ENCODE measurements at places on chromosomes 2 and 18.

GRCh38 chr2:88808652-88809051, 117.2 kb downstream of the RPIA start:
- DNase-seq = no peak

DNA sequence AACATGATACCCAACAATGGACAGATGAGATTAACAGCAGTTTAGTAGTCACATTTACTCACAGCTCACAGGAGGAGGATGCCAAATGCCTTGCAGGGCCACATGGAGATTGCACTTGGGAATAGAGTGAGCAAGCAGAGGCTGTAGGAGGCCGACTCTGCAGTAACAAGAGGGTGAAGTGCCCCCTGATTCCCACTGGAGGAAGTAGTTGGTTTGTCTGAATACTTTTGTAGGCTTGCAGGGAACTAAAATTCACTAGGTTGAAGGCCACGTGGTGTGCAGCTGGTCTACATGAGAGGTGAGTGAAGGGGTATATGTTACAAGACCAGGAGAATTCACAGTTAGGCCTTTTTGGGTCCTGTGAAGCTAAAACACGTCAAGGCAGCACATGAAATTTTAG, 419.3 kb upstream of the TNP1 start:
- no peak for DNase-seq

GRCh38 chr2:104049981-104050380, 803.9 kb upstream of the POU3F3 start:
- DNase-seq = no peak

GRCh38 chr2:238107525-238108422, 7.6 kb downstream of the ESPNL start:
- DNase-seq = no peak

DNA sequence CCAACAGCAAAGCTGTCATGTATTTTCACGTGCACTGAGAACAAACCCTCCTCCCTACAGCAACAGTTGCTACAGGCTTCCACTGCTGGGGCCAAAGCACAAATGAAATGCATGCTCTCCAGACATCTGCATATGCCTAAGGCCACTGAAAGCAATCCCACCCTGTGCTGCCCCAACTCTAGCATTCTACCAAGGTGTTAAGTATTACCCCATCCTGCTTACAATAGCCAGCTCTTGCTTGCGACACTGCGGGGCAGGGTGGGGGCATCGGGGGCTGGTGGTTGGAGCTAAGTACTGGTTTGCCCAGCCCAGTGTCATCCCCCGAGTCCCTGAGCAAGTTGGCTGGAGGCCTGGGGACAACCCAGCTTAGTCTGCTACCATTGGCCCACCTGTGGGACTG, 742.5 kb downstream of the TDRD15 start:
- DNase-seq = no peak

GRCh38 chr2:7719876-7720275, 802.7 kb downstream of the RNF144A start:
- DNase-seq = no peak

GRCh38 chr2:121455446-121455845, 75.2 kb upstream of the RNU4ATAC start:
- no peak for DNase-seq

GRCh38 chr2:126050991-126051736, 604.8 kb upstream of the GYPC start:
- DNase-seq = no peak

DNA sequence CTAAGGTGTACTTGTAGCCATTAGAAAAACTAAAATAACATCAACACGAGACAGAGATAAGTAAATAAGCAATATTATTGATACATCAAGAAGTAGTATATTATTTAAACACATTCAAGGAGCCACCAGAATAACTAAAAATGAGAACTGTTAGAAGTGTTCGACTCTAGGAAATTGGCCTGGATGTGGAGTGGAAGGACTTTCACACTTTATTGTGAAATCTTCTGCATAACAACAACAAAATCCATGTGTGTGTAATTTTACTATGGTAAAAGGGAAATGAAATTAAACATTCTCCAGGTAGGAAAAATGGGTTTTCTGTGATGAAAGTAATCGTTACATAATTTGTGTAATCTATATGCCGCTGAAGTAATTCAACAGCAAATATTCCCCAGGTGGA, 96.3 kb upstream of the RNF152 start:
- DNase-seq = no peak

- DNase-seq = no peak
Observed at GRCh38 chr2:82857967-82858366, 1601.1 kb downstream of the SUCLG1 start.

DNA sequence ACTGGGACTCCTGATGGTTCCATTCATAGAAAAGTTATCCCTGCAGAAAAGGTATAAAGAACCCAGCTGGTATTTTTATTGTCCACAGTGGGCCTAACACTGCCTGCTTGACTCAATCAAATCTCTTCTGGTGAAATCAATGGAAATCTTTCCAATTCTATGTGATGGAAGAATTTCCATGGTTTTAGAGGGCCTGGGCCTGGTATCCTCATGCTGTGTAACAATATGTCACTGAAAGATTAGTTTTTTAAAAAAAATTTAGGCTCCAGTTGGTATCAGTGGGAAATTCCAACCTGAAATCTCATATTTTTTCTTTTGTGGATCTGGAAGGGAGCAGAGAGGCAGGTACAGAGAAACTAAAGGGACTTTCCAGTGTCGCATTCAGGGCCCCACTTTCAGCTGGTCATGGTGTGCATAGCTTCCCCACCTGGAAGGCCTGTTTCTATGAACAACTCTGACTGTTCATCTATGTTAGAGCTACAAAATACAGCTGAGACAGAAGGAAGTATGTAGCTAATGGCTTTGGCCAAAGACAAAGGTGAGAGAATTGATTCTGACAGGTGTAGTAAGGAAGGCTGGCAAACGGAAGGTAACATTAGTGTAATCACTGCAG, 20.9 kb downstream of the NEB start:
- no peak for DNase-seq

DNA sequence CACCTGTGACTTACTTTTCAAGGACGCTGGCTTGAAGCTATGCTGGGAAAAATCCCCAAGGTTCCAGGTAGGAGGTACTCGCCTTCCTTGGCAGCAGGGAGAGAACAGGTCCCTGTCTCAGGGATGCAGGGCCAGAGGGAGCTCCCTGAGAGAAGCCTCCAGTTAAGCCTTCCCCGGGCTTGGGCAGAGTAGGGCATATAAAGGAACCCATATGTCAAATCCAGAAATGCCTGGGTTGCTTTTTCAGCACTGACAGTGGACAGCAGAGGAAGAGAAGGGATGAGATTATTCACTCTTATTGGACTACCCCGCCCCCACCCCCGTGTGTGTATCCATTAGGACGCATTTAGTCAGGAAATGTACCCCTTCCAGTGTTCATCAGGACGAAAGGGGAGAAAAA, 89.3 kb upstream of the TEX51 start:
- DNase-seq = no peak

DNA sequence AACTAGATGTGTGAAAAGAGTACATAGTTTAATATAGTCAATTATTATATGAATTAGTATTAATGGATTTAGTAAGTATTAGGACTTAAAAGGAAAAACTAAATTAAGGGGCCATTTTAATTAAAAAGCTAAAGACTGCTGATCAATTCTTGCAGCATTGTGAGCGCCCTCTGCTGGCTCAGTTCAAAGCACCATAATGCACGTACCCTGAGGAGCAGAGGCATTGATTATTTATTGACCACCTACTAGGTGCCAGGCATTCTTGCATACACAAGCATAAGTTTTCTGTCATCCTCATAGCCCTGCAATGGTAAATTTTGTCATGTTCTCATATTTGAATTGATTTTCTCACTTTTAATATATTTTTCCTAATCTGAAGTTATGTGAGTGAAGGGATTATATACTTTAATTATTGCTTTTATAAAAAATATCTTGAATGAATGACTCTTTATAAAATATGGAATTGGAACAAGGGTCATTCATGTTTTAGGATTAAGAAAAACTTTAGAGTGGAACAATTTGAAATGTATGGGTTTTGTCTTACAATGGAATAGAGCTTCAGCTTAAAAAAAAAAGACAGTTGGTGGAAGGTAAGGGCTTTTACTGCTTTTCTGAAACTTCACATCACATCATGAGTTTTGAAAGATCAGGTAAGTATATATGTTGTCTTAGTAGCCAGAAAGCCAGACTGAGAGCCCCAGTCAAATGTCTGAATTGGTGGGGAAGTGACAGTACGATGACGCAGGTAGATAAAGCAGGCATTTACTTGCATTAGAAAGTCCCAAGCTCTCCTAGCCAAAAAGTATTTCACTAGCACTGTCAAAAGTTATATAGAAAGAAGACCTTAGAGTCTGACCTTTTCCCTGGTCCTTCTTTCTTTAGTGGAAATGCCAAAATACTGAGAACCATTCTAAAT, 9.7 kb downstream of the ITGA4 start:
- peak; percentile 37 for DNase-seq

DNA sequence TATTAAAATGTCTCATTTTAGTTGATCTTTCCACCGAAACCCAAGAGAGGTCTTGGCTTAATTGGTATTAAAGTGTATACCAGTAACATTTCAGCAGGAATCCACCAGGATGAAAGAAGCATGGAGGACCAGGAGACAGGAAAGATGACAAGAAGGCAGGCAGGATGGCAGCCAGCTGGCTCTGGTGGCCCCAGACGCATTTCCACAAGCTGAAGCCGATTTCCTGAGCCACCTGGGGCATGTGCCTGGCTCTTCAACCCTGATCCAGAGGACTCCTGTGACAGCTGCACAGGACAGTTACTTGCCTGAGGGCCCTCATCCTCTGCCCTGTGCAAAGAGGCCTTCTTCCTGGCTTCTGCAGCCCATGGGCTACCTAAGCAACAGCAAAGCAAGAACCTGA, 56.9 kb upstream of the NFU1 start:
- DNase-seq = no peak

DNA sequence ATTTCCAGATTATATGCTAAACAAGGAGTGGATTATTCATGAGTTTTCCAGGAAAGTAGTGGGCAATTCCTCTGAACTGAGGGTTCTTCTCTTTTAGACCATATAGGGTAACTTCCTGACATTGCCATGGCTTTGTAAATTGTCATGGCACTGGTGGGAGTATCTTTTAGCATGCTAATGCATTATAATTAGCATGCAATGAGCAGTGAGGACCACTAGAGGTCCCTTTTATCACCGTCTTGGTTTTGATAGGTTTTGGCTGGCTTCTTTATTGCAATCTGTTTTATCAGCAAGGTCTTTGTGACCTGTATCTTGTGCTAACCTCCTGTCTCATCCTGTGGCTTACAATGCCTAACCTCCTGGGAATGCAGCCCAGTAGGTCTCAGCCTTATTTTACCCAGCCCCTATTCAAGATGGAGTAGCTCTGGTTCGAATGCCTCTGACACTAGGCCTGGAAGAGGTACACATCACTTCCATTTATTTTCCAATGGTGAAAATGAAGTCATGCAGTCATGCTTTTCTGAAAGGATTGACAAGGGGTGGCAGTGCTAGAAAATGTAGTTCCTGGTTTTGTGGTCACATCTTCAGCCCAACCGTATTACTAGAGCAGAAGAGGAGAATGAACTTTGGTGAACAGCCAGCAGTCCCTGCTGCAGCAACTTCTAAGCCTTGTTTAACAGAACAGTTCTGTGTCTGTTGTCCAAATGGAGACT, 26.6 kb upstream of the ITGA4 start:
- DNase-seq = no peak

DNA sequence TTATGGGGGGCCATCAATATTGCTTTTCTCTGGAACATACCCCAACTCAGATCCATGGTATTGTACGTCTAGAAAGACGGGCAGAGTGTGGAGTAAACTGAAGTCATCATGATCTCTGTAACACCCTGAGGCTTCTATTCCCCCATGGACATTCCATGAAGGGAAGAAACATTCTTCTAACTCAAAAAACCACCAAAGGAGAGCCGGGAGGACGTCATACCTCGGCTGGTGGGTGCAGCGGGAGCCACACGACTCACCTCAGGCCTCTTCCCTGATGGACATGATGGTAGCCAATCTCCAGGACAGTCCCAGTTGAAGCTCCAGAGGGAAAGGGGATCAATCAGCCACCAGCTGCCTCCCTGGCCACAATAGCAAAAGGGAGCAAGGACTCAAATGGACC, 127.3 kb downstream of the MREG start:
- no peak for DNase-seq

DNA sequence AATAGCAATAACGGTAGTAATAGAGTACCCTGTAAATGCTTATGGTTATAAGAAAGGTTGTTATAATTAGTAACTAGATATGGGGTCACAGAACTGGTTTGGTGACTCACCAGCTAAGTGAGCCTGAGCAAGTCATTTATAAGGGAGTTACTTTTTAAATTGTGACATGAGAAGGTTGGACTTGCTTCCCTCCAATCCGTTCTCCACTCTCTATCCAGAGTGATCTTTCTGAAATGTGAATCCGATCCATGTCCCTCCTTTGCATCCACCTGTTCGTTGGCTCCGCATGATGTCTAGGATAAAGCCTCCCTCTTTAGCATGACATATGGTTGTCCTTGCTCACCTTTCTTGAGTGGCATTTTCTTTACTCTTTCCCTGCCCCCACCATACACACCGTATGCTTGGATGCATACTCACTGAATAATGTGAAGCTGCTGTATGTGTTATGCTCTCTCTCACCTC, 83.1 kb downstream of the CDC42EP3 start:
- DNase-seq = no peak

DNA sequence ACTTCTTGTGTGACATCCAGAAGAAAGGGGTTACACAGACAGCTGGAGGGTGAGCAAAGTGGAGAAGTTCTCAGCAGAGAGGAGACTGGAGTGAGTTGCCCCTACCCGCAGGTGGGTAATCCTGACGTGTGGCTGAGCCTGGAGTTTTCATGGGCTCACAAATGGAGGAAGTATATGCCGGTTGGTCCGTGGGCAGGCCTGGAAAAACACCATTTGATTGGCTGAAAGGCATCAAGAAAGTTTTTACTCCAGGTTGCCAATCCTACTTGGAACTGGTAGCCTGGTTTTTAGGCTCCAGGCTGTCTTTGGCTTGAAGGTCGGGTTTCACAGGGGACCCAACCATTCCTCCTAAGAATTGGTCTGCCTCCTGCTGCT, 1177.4 kb upstream of the LRRTM1 start:
- peak; percentile 71 for DNase-seq

DNA sequence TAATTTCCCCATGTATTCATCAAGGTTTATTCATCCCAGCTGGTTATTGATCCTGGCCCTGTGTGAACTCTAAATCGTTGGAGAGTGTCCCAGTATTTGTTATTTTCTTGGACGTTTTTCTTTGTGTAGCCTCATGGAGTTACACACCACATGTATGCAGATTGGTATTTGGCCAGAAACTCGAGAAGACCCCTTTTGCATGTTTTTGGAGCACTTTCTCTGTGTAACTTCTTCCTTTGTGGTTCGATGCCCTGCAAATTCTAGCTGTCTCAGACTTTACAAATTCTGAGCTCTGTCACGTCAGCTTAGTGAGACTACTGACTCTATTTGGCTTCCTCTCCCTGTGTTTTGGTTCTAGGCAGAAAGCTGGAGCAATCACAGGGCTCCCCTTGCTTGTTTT, 198.7 kb downstream of the MCFD2 start:
- no peak for DNase-seq

DNA sequence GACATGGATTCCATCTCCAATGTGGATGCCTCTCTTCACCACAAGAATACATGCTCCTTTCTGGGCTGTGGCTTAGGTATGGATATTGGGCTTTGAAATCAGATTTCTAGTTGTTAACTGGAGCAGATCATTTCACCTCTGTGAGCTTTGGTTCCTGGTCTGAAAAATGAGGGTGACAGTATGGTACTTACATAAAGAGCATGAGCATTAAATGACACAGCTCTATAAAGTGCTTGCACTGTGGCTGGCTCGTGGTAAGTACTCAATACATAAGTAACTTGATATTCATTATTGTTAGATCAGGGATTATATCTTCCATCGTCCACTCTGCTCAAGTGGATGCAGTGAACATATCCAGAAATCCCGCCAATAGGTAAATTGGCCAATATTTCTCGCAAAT, 33.4 kb downstream of the ARHGAP25 start:
- no peak for DNase-seq

GRCh38 chr2:105556366-105556765, 157.5 kb upstream of the FHL2 start:
- no peak for DNase-seq

Data from NCI-H2227 treated with DMSO at 0.1 percent for 48 hours (cell line).